ENCODE measurements at places on chromosomes 3 and 15. TPM values are rescaled to one million over a fixed set of nuclear protein-coding genes. Genes with fewer than 3 reads are reported as not detected.

Gene GHSR
- not detected for total RNA-seq

Gene STAG1
- total RNA-seq: 48.5 TPM

Gene PAQR5
- total RNA-seq: not detected

Gene IGSF11
- total RNA-seq: not detected

Gene GOLGA8G
- total RNA-seq: not detected

Gene PYGO1
- total RNA-seq: not detected

Gene GRAMD2A
- not detected for total RNA-seq

DNA sequence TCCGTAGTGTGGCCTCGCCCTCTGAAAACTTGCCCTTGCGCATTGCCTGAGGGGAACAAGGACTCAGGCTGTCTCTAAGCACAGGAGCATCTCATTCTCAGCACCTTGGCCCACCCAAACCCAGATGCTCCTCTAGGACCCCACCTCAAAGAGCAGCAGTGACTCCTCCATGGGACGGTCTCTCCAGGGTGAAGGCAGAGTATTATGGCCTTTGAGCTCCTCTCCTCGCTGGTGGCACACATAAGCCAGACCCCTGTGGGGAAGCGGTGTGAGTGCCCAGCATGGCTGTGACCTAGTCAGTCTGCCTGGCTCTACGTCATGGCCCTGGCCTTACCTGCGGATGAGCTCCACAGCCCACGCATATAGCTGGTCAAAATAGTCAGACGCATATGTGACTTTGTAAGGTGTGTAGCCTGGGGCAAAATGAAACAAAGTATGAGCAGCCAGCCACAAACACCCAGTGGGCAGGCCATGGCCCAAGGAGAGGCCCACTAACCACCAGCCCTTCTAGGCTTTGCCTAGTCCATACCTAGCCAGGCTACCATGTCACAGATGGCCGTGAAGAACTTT lies 4.4 kb downstream of the QARS1 start:
- no peaks in the 10 kb centered on the region for H3K27me3 ChIP-seq
- DNase-seq: no peak
- peaks cover 24% of the 10 kb centered on the region for H3K4me1 ChIP-seq

- no peaks in the 10 kb centered on the region for H3K27me3 ChIP-seq
- no peaks in the 10 kb centered on the region for H3K36me3 ChIP-seq
- no peaks in the 10 kb centered on the region for H3K4me1 ChIP-seq
- no peak overlapping the region for H3K4me3 ChIP-seq
These were observed 169.4 kb upstream of the ZNF385D start for GRCh38 chr3:21920421-21920861.

DNA sequence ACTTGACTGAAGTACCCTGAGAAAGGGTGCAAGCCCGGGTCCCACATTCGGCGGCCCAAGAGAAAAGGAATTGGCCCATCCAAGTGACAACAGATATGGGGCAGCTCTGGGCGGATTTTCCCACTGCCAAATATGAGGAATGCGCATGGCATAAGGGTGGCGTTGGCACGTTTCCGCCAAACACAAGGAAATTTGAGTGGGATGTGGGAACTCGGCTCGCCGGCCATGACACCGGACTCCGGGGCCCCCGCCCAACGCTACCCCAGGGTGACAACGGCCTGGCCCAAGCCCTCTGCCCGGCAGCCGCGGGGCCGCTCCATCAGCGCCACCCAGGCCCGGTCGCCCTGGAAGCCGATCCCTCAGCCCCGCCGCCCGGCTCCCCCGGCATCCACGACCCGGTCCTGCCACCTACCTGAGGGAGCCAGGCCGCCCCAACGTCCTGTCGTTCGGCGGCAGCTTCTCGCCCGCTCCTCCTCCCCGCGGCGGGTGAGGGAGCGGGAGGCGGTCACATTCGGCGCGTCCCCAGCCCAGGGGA lies 449 bp downstream of the RAF1 start:
- H3K36me3 ChIP-seq: peaks cover 7% of the 10 kb centered on the region
- peak overlapping the region; percentile 98 for H3K4me3 ChIP-seq
- no peaks in the 10 kb centered on the region for H3K27me3 ChIP-seq
- H3K27ac ChIP-seq: peak overlapping the region; percentile 98

DNA sequence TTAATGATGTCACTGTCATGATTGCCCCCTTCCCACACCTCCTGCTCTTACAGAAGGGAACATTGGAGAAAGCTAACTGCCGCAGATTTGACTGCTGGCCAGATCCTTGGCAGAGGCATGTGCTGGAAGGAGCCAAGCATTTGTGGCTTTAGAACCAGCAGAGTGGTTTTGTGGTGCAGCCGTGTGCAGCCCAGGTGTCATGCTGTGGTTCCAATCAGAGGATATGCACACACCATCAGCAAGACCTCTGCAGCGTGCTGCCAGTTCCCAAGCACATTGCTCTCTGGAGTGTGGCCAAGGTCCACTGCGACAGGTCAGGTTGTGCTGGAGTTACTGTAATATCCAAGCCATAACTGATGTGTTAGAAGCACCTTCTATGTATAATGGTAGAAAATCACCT lies 61.6 kb downstream of the OTOL1 start:
- H3K27ac ChIP-seq: no peak overlapping the region
- H3K27me3 ChIP-seq: peaks cover 33% of the 10 kb centered on the region
- DNase-seq: no peak
- H3K36me3 ChIP-seq: no peaks in the 10 kb centered on the region

GRCh38 chr3:189714991-189715961 lies 84.1 kb downstream of the TP63 start:
- peaks cover 13% of the 10 kb centered on the region for H3K4me1 ChIP-seq
- no peak overlapping the region for H3K4me3 ChIP-seq
- no peaks in the 10 kb centered on the region for H3K36me3 ChIP-seq
- peak overlapping the region; percentile 10 for H3K27ac ChIP-seq

DNA sequence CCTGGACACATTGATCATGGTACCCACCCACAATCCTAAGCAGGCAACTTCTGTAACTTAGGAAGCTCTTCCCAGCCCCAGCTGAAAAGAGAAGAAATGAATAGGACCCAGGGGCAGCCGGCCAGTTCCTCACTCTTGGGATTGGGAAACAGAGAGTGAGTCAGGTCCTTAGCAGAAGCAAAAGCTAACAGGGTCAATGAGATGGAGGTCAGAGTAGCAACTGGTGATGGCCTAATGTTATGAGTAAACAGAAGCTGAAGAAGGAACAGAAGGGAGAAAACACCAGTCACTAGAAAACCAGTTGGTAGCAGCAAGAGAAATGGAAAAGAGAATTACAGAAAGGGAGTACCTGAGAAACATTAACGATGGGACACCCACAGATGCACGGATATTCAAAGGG lies 20.0 kb downstream of the RIOX2 start:
- no peak for DNase-seq
- peaks cover 20% of the 10 kb centered on the region for H3K36me3 ChIP-seq
- H3K4me3 ChIP-seq: no peak overlapping the region
- H3K27ac ChIP-seq: no peak overlapping the region
- H3K27me3 ChIP-seq: no peaks in the 10 kb centered on the region

DNA sequence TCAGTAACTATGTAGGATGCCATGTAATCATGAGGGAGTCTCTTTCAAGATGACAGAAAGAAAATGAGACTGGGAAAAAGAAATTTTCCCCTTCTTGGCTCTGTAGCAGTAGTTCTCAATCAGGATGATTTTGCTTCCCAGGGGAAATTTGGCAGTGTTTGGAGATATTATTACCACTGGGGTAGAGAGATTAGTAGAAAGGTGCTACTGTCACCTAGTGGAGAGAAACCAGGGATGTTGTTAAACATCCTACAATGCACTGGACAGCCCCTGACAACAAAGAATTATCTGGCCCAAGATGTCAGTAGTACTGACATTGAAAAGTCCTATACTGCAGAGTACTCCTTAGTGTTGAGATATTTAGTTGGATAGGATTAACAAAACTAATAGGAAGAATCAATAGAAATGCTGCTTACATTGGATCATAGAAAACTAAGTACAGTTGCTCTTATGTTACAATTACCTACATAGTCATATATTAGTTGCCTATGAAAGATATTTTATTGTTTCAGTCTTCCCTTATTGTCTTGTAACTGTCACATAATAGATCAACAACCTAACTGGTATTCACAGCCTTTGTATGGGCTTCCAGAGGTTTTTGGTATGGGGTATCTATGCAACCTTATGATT lies 433.3 kb downstream of the RAP2B start:
- DNase-seq: no peak
- H3K36me3 ChIP-seq: no peaks in the 10 kb centered on the region
- H3K27ac ChIP-seq: no peak overlapping the region
- no peaks in the 10 kb centered on the region for H3K27me3 ChIP-seq

DNA sequence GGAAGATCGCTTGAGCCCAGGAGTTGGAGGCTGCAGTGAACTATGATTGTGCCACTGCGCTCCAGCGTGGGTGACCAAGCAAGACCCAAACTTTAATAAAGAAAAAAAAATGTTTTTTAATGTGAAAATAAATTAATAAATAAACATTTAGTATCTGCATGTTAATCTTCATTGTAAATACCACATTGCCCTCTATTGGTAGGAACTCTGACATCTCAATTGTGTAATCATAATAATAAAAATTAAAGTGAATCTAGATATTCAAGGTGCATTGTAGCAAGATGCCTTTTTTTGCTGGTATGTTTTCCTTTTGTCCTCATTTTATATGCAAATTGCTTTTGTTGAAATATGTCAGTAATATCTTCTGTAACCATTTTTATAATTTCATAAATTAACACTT lies 95.0 kb upstream of the LIMD1 start:
- peaks cover 3% of the 10 kb centered on the region for H3K36me3 ChIP-seq
- no peaks in the 10 kb centered on the region for H3K4me1 ChIP-seq
- no peak for DNase-seq
- no peak overlapping the region for H3K27ac ChIP-seq

Data from T-helper 17 cell (primary cell).